PC-9 (cell line): ENCODE measurements at places on chromosomes 12 and 14.

GRCh38 chr12:6372403-6373003 is 2.9 kb downstream of the SCNN1A start:
- peaks cover 7% of the 10 kb centered on the region; the same call in 1 of the 2 replicates for H3K36me3 ChIP-seq
- no peaks in the 10 kb centered on the region for H3K27me3 ChIP-seq
- peak overlapping the region; percentile 89 for H3K27ac ChIP-seq
- peak; percentile 92 for DNase-seq
- peaks cover 60% of the 10 kb centered on the region for H3K4me1 ChIP-seq
- peak overlapping the region; percentile 62 for H3K4me3 ChIP-seq

- no peaks in the 10 kb centered on the region for H3K27me3 ChIP-seq
- H3K4me3 ChIP-seq: no peak overlapping the region
- peak overlapping the region; percentile 47 for H3K27ac ChIP-seq
- H3K4me1 ChIP-seq: peaks cover 23% of the 10 kb centered on the region
- no peaks in the 10 kb centered on the region for H3K36me3 ChIP-seq
These were observed 133.8 kb upstream of the NUDT4 start for GRCh38 chr12:93243689-93244513.

GRCh38 chr12:76259660-76260389 is 88.4 kb downstream of the BBS10 start:
- H3K27ac ChIP-seq: no peak overlapping the region
- H3K4me3 ChIP-seq: no peak overlapping the region
- no peaks in the 10 kb centered on the region for H3K27me3 ChIP-seq
- DNase-seq: no peak

DNA sequence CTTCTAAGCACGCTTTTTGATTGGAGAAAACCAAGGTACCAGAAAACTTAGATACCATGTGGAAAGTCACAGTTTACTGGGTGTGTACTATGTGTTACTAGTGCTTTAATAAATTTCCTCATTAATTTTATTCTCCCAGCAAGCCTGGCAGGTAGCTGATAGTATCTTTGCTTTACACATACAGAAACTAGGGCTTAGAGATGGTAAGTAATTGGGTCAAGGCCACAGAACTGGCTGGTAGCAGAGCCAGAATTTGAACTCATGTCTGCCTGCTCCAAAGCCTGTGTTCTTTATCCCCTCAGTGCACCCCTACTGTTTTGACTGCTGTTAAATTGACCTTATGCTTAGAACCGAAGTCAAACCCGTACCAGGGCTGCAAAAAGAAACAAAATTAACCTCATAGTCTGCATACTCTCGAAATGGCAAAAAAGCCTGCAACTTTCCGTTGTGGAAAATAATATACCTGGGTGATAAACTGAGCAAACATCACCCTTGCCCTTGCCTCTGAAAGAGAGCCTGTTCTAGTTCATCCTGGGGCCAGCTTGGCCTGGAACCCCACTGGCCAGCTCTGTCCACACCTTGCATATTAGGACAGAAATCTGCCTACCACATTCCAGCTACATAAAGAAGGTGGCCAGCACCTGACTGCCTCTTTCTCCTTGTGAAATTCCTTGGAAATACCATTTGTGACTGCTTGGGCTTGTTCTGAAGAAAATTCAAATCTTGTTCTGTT is 118.9 kb downstream of the ETV6 start:
- no peak overlapping the region for H3K4me3 ChIP-seq
- peaks cover 7% of the 10 kb centered on the region; the same call in 1 of the 2 replicates for H3K36me3 ChIP-seq
- H3K27ac ChIP-seq: no peak overlapping the region
- H3K4me1 ChIP-seq: peaks cover 13% of the 10 kb centered on the region
- H3K27me3 ChIP-seq: no peaks in the 10 kb centered on the region

- H3K4me1 ChIP-seq: peaks cover 25% of the 10 kb centered on the region
- no peak for DNase-seq
- H3K27ac ChIP-seq: peak overlapping the region; percentile 98
- no peaks in the 10 kb centered on the region for H3K27me3 ChIP-seq
- no peaks in the 10 kb centered on the region for H3K36me3 ChIP-seq
These were observed 55.3 kb downstream of the CLMN start for GRCh38 chr14:95264271-95264973.

- H3K27me3 ChIP-seq: no peaks in the 10 kb centered on the region
- no peak overlapping the region for H3K27ac ChIP-seq
- H3K4me3 ChIP-seq: no peak overlapping the region
These were observed 180.0 kb downstream of the NPAS3 start for GRCh38 chr14:33118668-33119067.

DNA sequence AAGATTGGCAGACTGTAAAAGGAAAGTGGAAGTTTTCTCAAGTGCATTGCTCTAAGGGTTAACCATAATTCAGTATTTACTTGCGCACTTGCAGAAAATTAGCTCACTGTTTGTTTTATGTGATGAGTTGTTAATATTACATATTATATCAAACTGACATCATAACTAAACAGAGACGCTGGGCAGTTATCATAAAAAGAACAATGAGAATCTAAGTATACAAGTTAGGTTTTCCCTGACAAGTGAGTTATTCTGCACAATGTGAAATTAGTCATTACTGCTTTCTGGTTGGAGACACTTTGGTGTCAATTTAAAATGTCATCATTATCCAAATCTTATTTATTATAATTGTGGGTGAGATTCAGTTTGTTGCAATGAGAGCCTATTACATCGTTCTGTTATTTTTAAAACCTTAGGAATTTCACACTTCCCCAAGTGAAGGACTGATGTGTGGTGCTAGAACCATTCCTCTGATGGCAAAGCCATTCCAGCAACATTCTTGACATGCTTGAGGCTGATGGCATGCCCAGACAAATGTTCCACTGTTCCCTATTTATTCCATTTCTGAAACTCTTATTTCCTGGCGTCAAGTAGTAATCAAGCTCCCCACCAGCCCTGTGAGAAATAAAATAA is 90.1 kb upstream of the FLRT2 start:
- no peaks in the 10 kb centered on the region for H3K4me1 ChIP-seq
- no peaks in the 10 kb centered on the region for H3K27me3 ChIP-seq
- no peak for DNase-seq
- H3K27ac ChIP-seq: no peak overlapping the region
- H3K36me3 ChIP-seq: no peaks in the 10 kb centered on the region
- H3K4me3 ChIP-seq: no peak overlapping the region

GRCh38 chr12:57834086-57834876 is 12.2 kb downstream of the CTDSP2 start:
- H3K27ac ChIP-seq: no peak overlapping the region
- no peaks in the 10 kb centered on the region for H3K4me1 ChIP-seq
- DNase-seq: no peak
- no peak overlapping the region for H3K4me3 ChIP-seq
- H3K27me3 ChIP-seq: no peaks in the 10 kb centered on the region

- H3K27me3 ChIP-seq: no peaks in the 10 kb centered on the region
- H3K4me3 ChIP-seq: peak overlapping the region; percentile 77
- DNase-seq: no peak
- H3K36me3 ChIP-seq: peaks cover 17% of the 10 kb centered on the region
- H3K4me1 ChIP-seq: peaks cover 16% of the 10 kb centered on the region
These were observed 597 bp downstream of the MLF2 start for GRCh38 chr12:6752167-6752920.

GRCh38 chr14:63800651-63801375 is 52.0 kb upstream of the SYNE2 start:
- H3K4me1 ChIP-seq: 0 out of 2 replicates have a peak, but pooled peaks cover 4% of the 10 kb centered on the region
- H3K27me3 ChIP-seq: no peaks in the 10 kb centered on the region
- no peak for DNase-seq
- H3K36me3 ChIP-seq: no peaks in the 10 kb centered on the region
- no peak overlapping the region for H3K4me3 ChIP-seq
- H3K27ac ChIP-seq: no peak overlapping the region

- DNase-seq: no peak
- no peak overlapping the region for H3K4me3 ChIP-seq
- H3K36me3 ChIP-seq: no peaks in the 10 kb centered on the region
- peaks cover 21% of the 10 kb centered on the region for H3K4me1 ChIP-seq
- no peaks in the 10 kb centered on the region for H3K27me3 ChIP-seq
These were observed 11.7 kb downstream of the BEST3 start for GRCh38 chr12:69687390-69687789.

DNA sequence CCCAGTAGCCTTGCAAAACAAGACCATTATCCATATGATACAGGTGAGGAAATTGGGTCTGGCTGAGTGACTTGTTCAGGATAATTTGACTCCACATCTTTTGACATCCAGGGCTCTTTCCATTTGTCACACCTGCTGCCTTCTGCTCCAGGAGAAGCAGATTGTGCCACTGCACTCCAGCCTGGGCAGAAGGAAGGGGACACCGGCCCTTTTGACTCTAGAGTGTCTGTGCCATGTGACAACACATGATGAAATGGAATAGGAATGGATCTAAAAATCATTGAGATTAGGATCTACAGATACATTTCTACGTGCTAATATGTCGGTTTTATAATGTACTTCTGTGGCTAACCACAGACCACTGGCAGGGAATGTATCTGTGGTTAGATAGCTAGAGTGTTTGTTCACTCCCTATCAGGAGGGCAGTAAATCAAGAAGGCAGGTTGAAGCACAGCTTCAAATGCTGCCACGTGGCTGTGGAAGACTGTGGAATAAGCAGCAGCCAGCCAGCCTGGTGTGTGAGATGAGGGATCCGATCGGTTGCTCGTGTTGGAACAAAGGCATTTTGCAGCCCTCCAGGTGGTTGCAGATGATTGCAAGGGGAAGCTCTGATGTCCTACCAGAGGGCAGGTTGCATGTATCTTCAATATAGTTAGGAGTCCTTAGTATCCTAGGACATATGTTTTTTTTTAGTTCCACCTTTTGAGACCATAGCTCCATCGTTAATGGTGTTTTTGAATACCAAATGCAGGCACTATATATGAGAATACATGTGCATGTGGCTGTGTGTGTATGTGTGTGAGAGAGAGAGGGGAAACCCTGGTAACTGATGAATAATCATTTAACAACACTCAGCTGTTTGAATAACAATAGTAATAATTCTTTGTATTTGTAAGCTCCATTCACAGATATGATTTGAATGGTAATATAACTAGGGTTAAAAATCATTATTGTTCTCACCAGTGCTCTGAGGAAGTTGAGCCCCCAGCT is 28.6 kb downstream of the EML1 start:
- H3K36me3 ChIP-seq: no peaks in the 10 kb centered on the region
- no peaks in the 10 kb centered on the region for H3K4me1 ChIP-seq
- no peak overlapping the region for H3K4me3 ChIP-seq
- H3K27ac ChIP-seq: no peak overlapping the region

DNA sequence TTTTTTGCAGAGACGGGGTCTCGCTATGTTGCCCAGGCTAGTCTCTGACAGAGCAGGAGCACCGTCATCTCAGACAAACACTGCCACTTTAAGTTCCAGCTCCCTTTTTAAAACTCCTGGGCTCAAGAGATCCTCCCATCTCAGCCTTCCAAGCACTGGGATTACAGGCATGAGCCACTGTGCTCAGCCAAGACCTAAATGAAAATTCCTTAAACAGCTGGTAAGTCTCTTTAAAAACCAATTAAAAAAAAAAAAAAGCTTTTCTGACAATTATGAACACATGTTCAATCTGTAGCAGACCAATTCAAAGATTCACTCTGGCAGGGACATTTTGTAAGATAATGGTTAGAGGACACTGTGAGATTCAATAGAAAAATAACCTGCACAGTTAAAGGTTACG is 77.8 kb downstream of the HECTD4 start:
- H3K4me3 ChIP-seq: no peak overlapping the region
- H3K36me3 ChIP-seq: no peaks in the 10 kb centered on the region
